ENCODE measurements at places on chromosomes 7 and 10.

DNA sequence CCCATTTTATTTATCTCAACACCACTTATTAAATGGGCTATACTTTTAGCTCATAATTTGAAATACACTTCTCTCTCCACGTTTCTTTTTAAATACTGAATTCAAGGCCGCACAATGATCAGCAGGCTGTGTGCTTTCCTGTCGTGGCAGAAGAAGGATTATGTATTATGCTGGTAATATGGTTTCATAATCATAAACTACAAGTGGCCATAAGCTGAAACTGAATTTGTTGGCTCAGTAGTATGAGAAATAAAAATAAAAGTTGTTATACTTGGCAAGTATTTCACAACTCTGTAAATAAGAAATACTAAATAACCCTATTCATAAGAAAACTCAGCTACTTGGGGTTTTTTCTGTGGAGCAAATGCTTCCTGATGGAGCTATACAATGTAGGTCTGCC is 313.6 kb downstream of the DOCK4 start:
- no peak for DNase-seq

DNA sequence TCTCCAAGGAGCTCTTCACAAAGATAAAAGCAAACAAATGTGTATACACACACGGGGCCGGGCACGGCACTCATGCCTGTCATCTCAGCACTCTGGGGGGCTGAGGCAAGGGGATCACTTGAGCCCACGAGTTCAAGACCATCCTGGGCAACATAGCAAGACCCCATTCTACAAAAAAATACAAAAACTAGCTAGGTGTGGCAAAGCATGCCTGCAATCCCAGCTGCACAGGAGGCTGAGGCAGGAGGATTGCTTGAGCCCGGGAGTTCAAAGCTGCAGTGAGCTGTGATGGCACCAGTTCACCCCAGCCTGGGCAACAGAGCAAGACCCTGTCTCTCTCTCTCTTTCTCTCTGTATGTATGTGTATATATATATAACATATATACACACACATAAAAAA is 22.3 kb downstream of the TTYH3 start:
- DNase-seq = no peak

DNA sequence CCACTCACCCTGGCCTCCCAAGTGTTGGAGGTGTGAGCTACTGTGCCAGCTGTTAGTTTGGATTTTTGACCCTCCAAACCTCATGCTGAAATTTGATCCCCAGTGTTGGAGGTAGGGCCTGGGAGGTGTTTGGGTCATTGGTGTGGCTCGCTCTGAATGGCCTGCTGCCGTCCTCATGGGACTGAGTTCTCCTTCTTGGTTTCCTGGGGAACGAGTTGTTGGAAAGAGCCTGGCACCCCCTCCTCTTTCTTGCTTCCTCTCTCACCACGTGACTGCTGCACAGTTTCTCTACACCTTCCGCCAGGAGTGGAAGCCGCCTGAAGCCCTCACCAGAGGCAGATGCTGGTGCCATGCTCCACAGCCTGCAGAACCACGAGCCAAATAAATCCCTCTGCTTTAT is 253.5 kb downstream of the PHTF2 start:
- DNase-seq = no peak

GRCh38 chr10:114649217-114649903 is 8.7 kb downstream of the ABLIM1 start:
- no peak for DNase-seq

DNA sequence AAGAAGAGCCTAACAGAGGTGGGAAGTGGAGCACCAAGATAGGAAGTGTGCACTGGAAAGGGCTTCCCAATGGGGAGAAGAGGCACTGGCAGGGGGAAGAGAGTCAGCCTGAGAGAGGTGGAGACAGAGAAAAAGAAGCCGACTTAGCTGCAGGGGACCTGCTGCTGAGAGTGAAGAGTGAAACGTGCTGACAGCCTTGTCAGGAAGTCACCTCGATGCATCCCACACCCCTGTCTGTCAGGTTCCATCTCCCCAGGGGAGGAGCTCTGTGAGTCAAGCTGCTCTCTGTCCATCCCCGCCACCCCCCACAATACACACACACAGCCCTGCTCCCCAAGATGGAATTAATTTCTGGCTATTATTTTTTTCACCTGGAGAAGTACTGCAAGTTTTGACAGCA is 14.0 kb downstream of the KAZALD1 start:
- no peak for DNase-seq

- DNase-seq = no peak
These were observed 101.4 kb upstream of the PPP2R2D start for GRCh38 chr10:131799429-131799828.

GRCh38 chr10:44619975-44620374 is 235.1 kb upstream of the CXCL12 start:
- DNase-seq = no peak

GRCh38 chr10:117096599-117097201 is 41.4 kb downstream of the VAX1 start:
- no peak for DNase-seq

- no peak for DNase-seq
These were observed 151.5 kb downstream of the PFKFB3 start for GRCh38 chr10:6354168-6354772.

DNA sequence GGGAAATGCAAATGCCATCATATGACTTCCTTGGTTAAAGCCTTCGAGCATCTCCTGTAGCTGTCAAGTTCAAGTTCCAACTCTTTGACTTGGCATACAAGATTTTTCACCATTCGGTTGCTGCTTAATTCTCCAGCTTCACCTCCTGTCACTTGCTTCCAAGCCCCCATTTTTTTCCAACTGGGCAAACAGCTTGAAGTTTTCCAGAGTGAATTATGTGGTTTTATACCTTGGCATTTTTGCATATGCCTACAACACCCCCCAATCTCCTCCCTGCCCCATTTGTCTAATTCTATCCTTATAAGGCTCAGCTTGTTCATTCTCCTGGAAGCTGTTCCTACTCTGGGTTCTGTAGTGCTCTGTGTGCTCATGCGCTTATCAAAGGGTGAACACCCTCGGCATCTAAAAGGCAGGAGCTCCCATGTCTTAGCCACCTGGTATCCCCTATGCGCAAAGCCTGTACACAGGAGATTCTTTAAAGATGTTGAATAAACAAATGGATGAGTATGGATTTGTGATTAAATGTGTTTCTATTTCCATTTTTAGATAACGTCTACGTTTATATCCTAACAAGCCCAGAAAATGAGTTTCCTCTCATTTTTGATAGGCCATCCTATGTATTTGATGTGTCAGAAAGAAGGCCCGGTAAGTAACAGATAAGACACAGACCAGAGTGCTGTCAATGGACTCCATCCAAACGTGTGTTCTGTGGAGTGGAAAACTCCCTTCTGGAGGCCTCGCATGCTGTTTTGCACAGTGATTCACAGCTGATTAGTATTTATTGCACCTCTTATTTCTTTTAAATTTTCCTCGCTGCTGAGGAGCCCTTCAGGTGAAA is 52.5 kb downstream of the CDHR3 start:
- DNase-seq = no peak

DNA sequence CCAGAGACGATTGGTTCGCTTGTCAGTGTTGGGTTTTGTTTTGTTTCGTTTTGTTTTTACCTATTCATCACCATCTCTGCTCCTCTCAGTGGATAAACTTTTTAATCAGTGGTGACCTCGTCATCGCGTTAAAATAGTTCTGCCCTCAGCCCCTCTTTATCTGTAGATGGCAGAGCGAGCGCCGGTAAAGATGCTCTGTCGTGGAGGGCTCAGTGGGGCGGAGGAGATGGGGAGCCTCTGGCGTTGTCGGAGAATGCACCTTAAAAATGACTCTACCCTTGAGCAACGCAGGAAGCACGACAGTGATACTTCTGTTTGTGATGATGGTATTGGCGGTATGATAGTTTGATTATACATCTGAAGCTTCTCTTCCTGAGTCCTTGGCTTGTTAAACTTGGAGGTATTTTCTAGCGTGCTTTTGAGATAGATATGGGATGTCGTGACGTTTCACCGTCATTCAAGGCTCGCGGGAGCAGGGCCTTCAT is 554 bp downstream of the CSGALNACT2 start:
- peak; percentile 64 for DNase-seq
